KBM-7 (cell line): ENCODE measurements at places on chromosomes 16 and 17.

- DNase-seq, result no peak
Observed at GRCh38 chr17:58381124-58382035, 29.4 kb upstream of the SUPT4H1 start.

DNA sequence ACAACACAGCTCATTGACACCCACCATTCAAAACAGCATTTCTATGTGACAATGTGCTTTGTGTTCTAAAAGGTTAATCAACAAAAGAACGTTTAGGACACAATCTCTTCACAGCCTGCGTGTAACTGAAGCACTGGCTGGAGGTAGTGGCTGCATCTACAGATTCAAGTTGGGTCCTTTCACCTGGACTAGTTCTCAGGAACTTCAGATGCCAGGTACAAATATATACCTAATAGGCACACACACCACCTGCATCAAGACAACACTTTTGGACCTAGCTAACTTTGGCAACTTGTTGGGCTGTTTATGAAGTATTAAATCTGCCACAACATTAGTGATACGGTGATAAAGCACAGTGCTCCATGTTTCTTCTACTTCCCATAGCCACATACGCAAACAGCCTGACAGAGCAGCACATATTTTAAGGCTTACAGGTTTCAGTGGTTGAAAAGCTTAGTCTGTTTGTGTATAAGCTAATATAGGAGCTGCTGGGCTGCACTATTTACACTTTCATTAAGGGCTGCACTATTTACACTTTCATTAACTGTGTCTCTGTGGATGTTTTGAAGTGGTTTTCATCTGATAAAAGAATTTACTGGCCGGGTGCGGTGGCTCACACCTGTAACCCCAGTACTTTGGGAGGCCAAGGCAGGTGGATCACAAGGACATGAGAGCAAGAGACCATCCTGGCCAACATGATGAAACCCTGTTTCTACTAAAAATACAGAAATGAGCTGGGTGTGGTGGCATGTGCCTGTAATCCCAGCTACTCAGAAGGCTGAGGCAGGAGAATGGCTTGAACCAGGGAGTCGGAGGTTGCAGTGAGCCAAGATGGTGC lies 132.6 kb downstream of the PARN start:
- no peak for DNase-seq

DNA sequence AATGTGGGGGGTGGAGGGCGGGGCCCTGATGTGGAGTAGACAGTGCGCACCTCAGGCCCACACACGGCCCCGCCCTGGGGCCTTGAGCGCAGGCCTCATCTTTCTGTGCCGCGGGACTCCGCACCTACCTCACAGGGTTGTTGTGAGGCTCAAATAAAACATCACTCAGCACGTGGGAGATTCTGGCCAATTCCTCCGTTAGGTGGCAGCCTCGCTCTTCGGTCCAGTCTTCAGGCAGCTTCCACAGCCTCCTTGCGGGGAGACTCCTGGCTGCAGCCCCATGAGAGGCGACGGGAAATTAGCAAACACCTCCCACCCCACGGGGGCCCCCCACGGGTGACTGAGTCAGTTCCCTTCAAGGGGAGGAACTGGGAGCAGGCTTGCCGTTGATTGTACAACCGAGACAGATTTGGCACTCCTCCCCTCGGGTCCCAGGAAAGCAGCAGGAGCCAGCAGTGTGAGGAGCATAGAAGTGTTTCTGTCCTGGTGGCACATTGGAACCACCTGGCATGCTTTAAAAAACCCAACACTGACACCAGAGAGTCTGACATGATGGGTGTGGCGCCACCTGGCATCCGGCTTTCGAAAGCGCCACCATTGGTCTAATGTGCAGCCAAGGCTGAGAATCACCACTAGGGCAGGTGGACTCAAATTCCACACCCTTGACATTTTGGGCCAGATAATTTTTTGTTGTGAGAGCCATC lies 7.6 kb downstream of the MRM1 start:
- DNase-seq, result peak; percentile 21

GRCh38 chr16:17397499-17397891 lies 73.3 kb downstream of the XYLT1 start:
- no peak for DNase-seq

- peak; percentile 44 for DNase-seq
Observed at GRCh38 chr16:67399218-67399733, 6.0 kb upstream of the TPPP3 start.

- peak; percentile 88 for DNase-seq
Observed at GRCh38 chr17:68777243-68777855, 176.2 kb upstream of the FAM20A start.

DNA sequence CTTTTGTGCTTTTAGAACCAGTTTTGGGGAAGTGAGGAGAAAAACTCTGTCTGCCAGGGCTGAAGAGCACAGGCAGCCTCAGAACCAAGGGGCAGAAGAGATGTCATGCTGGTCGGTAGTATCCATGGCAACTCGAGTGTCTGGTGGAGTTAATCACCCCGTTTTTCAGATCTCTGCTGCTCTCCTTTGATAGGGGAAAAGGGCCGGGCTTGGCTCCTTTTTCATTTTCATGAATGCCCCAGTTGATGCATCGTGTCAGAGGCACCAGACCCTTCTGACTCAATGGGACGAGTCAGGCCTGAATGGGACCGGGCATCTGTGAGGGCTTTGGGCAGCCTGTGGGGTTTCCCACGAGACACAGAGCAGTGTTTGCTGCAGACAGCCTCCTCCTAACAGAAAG lies 304.6 kb downstream of the ABCC12 start:
- no peak for DNase-seq

DNA sequence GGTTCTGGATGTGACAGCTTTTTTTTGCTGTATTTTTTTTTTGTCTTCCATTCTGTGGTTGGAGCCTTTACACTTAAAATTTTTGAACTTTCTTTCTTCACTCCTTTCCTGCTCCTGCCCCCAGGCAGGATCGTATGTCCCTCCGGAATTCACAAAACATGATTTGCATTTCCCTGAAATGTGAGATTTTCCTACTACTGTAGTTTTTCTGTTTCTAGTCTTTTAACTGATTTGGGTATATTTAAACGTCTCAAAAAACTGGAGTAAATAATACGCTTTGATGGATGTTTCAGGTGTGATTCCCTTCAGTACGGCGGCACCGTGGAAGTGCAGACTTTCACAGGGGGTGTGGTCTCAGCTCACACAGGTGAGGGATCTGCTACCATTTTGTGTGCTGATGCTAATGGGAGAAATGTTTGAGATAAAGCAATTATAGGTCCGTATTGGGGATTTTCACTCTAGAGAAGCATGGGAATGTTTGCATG lies 686 bp downstream of the SRCAP start:
- no peak for DNase-seq

DNA sequence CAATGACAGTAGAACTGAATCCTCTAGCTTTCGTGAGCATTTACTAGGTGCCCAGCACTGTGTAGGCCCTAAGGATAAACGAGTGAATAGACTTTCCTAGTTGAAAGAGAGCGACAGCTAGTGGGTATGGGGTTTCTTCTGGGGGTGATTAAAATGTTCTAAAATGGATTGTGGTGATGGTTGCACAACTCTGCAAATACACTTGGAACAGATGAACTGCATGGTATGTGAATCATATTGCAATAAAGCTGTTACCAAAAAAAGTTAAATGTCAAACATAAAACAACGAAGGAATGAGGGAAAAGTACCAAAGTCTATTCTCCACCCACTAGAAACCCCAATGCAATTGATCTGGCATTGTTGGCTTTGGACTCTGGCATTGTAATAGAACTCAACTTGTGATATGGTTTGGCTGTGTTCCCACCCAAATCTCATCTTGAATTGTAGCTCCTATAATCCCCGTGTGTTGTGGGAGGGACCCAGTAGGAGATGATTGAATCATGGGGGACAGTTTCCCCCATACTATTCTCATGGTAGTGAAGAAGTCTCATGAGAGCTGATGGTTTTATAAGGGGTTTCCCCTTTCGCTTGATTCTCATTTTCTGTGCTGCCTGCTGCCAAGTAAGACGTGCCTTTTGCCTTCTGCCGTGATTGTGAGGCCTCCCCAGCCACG lies 70.5 kb downstream of the MARF1 start:
- DNase-seq, result no peak

DNA sequence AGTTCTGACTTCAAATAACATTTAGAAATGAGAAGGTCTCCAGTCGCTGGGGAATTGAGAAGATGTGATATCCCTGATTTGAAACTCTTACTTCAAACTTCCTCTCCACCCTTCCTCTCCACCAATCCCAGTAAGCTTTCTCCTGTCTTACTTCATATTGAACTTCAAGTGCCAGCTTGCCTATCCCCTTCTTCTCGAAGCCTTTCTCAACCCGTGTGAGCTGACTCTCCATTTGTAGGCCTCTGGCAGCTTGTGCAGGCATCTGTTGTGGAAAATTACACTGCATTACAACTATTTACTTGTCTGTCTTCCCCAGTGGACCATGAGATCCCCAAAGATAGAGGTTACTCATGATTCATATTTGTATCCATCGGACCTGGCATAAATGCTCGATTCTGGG lies 280.8 kb upstream of the CDH5 start:
- no peak for DNase-seq

- no peak for DNase-seq
Observed at GRCh38 chr16:57529391-57530103, 6.8 kb downstream of the CCDC102A start.

- no peak for DNase-seq
Observed at GRCh38 chr17:79306424-79307318, 232.0 kb downstream of the ENGASE start.

DNA sequence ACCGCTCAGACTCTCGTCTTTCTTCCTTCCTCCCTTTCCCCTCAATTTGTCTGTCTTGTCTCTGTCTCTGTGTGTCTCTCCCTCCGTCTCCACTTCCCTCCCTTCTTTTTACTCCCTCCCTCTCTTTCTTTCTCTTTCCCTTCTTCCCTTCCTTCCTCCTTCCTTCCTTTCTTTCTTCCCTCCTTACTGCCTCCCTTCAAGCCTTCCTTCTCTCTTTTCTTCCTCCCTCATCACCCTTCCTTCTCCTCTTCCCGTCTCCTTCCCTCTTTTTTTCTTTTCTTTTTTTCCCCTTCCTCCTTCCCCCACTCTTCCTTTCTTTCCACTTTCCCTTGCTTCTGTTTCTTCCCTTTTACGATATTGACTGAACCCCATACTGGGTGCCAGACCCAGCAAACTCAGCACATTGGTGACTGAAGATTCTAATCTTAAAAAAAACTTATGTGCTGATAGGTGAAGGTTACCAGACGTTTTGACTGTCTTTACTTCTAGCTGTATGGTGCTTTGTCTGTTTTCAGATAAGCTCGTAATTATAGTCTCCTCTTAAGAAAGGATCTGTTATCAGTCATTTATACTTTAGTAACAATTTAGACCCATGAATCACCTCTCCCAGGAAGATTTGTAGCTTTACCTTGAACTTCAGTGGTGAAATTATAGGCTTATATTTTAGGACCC lies 481 bp upstream of the BRD7 start:
- DNase-seq, result peak; percentile 41

GRCh38 chr17:10192972-10193371 lies 5.4 kb downstream of the GAS7 start:
- no peak for DNase-seq

GRCh38 chr16:3577302-3577752 lies at the start of gene NLRC3:
NLRC3 (minus strand) TSS chr16:3577403; CDS start chr16:3565036, 12,367 bp downstream.
- peak; percentile 74 for DNase-seq

DNA sequence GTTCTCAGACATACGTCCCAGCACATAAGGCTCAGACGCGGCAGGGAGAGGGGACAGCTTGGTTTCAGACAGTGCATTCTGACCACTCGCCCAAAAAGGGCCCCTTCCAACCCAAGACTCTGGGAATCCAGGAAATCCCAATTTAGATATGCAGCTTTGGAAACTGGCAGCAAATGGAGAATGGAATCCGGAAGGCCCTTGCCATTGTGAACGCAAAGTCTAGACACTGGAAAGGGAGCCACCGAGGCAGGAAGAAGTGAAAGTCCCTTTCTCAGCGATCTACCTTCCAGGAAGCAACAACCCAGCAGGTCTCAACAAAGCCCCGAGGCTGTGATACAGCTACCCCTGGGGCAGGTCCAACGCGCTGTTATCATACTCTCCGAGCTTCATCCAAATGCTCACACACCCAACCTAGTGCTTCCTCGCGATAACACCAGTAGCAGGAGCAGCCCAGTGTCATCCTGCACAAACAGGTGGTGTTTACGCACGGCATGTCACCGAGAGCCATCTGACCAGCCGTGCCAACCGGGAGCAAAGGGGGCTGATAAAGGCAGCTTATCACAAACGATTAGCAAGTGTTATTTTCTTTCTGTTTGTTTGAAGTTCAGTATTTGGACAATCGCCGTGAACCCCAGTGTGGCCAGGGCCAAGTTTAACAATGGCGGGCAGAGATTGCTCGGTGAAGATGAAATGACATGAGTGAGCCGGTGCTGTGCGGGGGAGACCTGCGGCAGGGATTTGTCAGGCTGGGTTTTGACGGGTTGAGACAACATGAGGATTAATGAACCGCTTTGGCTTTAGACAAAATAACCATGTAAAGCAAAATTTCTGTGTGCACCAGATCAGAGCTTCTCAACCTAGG lies 240.6 kb downstream of the FOXL1 start:
- DNase-seq, result no peak

DNA sequence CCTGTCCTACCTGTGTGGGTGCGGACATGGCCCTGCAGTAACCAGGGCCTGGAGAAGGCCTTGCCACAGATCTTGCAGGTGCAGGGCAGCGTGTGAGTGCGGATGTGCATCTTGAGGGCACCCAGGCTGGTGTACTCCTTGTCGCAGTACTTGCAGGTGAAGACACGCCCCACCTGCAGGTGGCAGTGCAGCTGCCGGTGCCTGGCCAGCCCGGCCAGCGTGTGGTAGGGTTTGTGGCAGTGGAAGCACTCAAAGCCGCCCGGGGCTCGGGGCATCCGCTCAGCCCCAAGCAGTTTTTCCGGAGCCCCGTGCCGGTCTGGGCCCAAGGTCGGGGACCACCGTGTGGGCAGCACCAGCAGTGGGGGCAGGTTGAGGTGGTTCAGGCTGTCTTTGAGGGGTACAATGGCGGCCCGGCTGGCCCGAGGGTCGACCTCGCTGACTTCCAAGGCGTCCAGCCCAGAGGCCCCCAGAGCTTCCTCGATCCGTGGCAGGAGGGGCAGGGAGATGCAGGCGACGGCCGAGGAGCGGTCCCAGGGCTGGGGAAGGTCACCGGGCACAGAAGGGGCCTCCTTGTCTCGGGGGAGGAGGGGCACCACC lies 5.1 kb downstream of the SNAI3 start:
- DNase-seq, result peak; percentile 39

DNA sequence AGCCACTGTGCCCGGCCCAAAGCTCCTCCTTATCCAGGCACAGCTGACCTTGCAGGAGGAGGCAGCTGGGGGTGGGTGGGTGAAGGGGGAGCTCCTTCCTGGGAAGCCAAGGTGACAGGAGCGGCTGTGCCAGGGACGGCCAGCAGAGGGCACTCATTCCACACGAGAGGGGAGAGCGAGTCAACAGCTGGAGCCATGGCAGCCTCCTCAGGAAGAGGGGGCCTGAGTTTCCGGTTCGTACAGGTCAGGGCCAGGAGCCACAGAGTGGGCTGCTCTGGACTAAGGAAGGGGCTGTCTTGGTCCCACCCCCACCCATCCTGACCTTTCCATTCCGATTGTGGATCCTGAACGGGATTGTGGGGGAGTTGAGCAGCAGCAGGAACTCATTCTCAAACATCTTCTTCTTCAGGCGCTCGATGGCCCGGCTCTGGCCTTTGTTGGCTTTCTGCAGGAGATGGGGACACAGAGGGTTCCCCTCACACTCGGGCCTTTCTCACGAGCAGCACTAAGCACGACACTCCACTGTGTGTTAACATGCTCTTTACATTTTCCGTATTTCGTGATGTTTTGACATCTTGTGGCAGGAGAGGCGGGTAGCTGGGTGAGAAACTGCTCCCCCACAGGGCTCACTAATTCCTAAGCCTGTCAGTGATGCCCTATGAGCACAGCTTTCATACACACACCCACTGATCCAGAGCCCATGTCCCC lies 61.6 kb downstream of the TIMM22 start:
- peak; percentile 50 for DNase-seq

- DNase-seq, result no peak
Observed at GRCh38 chr17:19755392-19755791, 7.3 kb upstream of the ALDH3A1 start.
